ENCODE measurements at places on chromosomes 1 and 21. TPM values are rescaled to one million over a fixed set of nuclear protein-coding genes. Genes with fewer than 3 reads are reported as not detected.

GJB5 gene
- total RNA-seq = not detected

TCHHL1 gene
- total RNA-seq = not detected

C8A gene
- total RNA-seq = not detected

KRTAP19-1 gene
- not detected for total RNA-seq

ACOT11 gene
- 3.6 TPM for total RNA-seq
